ENCODE measurements at places on chromosomes 2 and 18.

DNA sequence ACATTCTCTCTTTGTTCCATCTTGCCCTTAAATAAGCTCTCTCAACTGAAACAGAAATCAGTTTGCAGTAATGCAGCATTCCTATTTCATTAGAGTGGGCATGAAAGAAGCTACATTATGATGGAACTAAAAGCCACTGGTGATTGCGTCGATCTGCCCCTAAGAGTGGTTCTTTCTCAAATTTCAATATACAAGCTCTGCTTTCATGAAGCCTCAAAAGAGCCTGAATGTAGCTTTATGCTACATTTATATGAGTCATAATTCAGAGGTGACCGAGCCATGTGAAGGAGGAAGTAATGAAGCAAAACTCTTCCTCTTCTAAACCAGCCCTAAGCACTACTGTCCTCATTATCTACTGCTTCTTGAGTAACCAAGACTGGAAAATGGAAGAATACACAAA is 64.8 kb upstream of the CYTIP start:
- no peak for DNase-seq

- DNase-seq: no peak
Measured at GRCh38 chr2:197307236-197307932, 3.2 kb downstream of the ANKRD44 start.

GRCh38 chr2:210337159-210337558 is 22.2 kb upstream of the MYL1 start:
- DNase-seq: no peak

DNA sequence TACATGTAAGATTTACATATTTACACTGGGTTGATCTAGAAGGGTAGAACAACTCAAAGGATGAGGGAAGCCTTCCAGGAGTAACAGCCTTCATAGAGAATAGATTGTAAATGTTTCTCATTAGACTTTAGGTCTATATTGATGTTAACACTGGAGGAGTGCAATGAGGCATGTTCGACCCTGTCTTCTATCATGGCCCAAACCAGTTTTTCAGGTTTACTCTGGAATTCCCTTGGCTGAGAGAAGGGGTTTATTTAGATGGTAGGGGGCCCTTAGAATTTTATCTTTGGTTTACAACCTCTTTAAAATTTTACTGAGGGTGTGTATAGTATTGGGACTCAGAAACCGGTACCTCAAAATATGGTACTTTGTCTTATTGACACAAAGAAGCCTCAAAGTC is 634.9 kb upstream of the PIK3C3 start:
- DNase-seq: no peak

GRCh38 chr2:46366668-46367052 is 69.5 kb downstream of the EPAS1 start:
- DNase-seq: no peak

DNA sequence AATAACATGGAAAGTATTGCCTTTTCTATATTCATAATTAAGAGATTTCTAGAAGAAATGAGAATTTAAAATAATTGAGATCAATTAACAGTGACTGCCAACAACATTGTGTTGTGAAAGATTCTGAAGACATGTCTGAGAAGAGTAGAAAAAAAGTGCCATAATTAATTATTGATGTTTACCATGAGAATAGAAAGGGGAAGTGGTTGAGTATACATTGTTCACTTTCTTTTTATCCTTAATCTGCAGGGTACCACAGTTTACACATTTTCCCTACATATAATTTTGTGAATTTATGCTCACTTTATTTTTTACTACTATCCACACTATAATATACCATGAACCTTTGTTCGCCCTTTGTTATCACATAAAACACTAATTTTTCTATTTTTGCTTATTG is 47.1 kb upstream of the UBE2E3 start:
- DNase-seq: no peak

DNA sequence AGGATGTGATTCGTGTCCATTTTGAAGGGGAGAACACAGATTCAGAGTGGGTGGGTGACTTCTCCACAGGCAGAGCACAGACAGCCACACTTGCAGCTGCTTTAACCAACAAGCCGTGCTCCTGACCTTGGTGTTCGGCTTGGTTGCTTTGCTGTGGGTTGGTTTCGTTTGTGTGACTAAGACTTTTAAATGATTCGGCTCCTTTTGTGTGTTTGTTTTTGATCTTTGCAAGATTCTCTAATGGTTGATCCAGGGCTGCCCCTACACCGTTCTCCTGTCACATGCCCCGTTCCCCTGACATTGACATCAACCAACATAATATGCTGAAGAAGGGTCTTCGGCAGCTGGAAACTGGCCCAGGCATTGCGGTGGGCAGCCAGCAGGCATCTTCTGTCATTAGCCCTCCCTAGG is 95.9 kb upstream of the MBOAT2 start:
- no peak for DNase-seq

DNA sequence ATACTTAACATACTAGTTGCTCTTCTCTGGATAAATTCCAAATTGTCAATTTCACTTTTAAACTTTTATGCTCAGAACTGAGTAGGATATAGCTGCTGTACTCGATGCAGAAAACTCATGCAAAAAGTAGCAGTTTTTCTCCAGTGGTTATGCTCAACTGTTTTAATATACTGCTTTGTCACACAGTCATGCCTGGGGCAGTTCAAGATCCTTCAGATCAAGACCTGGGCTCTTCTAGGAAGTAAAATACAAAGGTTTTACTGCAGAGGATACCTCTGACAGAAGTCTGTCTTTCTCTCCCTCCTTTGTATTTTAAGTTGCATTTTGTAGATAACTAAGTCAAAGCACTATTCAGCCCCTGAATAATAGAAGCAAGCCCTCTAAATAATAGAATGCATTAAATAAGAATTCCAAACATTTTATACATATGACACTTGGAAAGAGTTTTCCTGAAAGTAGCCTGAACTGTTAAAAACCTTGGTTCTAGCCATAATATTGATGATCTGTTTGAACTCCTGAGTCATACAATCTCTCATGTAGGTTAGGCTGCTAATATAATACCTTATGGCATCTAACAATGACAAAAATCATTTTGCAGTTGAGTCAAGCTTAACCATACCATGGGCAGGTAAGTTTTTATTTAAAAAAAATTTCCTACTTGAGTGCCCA is 183.3 kb upstream of the TRIB2 start:
- DNase-seq: no peak
